ENCODE measurements at places on chromosomes 12 and 14.

DNA sequence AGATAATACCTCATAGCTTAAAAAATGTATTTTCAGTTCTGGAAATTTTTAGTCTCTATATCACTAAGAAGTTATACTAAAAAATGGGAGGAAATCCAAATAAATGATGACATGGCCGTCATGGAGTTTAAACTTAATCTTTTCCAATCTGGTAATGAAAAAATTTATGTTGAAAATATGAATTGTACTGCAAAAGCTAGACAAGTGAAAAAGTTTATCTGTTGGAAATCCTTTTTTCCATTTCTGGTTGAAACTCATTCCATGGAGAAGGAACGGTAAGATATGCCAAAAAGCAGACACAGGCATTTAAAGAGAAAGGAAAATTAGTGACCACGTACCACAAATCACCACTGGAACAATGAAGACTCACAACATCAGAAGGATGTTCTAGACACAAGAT lies 314.2 kb upstream of the PRICKLE1 start:
- no peak for DNase-seq

DNA sequence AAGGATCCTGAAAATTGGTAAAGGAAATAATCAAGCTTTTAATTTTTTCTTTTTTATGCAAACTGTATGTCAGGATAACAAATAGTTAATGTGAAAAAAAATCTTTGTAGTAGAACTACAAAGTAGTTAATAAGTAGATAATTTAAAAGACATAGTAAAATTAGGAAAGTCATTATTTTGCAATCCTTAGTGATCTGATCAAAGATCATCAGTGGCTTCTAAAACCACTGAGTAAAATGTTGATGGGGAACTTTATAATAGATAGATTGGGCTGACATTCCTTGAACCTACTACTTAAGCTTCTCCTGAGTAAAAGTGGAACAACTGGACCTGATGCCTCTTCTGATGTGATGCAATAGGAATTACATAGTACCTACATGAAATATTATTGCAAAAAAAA lies 119.0 kb upstream of the TMTC2 start:
- DNase-seq, result no peak

DNA sequence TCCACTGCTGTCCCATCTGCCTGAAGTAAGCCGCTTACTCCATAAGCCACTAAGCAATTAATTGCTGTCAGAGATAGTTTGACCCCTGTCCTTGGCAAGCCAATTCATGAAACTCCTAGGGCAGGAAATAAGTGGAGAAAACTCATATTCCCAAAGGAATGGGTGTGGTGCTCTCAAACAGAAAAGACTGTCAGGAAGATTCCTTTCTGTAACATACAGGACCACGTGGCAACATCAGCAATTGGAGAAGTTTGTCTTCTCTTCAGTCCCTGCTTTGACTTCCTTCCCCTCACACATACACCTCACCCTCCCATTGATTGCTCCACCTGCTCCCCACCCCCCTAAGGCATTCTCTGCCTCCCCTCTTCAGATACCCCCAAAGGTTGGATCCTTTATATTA lies 36.2 kb upstream of the MDM1 start:
- no peak for DNase-seq

DNA sequence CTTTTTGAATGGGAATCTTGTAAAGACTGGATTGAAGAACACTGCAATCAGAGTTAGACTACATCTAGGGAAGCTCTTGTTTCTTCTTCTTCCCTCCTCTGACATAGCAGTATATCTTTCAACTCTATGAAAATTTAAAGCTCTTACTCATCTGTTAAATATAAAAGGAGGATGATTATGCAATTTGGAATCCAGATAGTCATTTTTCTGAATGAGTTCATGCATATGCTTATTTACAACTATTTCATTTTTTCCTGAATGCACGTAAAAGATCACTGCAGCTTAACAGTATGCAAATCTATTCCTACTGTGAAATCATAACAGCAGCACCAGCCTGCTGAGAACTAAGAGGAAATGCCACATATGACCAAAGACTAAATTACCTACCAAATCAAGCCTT lies 133.5 kb upstream of the TMCC3 start:
- no peak for DNase-seq

DNA sequence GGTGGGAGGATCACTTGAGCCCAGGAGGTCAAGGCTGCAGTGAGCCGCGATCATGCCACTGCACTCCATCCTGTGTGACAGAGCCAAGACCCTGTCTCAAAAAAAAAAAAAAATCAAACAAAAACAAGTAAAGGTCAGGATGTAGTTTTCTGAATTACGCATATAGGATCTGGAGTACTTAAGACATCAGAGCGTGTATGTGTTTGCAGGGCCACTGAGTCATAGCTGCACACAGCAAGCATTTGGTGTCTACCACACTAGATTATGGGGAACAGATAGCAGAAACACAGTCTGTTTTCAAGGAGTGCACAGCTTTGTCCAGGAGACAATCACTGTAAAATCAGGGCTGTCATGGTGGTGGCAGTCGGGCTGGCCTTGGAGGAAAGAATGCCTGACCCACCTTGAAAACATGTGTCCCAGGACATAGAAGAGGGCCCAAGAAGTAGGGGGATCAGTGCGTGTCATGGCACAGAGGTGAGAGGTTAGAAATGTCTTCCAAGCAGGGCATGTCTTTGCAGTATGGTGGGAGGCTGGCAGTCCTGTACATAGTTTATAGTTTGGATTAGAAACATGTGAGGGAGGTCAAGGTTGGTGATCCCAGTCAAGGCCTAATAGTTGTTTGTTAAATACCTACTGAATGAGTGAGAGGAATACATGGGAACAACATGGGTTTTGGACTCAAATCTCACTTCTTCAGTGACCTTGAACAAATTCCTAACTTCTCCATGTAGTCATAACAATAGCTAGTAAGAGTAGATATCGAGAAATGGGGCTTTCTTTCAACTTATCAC lies 23.6 kb upstream of the C12orf71 start:
- DNase-seq, result no peak

DNA sequence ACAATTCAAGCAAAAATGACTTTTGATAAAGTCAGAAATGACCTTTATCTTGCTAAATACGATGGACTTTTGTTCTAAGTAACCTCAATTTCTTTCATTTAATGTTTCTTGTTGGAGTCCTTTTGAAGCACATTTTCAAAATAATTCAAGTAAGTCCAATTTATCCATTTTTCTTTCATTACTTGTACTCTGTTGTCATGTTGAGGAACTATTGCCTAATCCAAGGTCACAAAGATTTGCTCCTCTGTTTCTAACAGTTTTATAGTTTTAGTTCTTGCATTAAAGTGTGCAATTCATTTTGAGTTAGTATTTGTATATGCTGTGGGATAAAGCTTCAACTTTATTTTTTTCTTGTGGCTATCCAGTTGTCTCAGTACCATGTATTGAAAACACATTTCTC lies 66.7 kb downstream of the CCER1 start:
- DNase-seq, result no peak

- DNase-seq, result no peak
Observed at GRCh38 chr12:70960484-70960883, 39.9 kb upstream of the PTPRR start.

GRCh38 chr12:95802482-95803270 lies 12.1 kb upstream of the NTN4 start:
- no peak for DNase-seq

- DNase-seq, result no peak
Observed at GRCh38 chr14:56081139-56081538, 37.1 kb upstream of the PELI2 start.
